ENCODE measurements at places on chromosomes 11 and 22.

DNA sequence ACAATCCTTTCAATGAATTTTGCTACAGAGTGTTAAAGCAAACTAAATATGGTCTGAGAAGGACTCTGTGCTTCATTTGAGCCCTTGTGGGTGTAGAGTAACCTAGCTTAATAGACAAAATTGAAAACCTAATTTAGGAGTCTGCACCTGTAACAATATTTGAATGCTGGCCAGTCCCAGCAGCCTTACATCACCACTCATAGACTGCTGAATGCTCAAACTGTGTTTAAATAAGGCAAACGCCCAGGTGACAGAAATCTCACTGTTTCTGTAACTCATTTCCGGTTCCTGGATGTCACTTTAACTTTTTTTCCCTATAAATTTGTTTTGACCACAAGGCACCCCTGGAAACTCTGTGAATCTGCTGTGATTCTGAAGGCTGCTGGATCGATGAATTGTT is 45.5 kb upstream of the GLYATL1B start:
- DNase-seq: no peak

DNA sequence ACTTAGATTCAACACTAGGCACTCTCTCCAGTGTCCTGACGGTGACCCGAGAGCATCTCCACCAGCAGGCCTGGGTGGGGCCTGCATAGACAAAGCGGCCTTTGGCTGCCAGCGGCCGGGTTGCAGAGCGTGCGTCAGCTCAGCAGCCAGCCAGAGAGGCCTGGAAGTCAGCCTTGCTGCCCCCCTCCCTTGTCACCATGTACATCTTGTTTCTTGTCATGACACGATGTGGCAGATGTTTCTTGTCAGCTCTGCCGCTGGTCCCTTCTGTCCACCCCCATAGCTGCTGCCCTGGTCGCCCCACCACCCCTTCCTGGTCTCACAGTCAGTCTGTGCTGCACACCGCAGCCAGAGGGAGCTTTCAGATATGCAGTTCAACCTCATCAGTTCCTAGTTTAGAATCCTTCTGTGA is 33.1 kb upstream of the CBX7 start:
- DNase-seq: no peak

DNA sequence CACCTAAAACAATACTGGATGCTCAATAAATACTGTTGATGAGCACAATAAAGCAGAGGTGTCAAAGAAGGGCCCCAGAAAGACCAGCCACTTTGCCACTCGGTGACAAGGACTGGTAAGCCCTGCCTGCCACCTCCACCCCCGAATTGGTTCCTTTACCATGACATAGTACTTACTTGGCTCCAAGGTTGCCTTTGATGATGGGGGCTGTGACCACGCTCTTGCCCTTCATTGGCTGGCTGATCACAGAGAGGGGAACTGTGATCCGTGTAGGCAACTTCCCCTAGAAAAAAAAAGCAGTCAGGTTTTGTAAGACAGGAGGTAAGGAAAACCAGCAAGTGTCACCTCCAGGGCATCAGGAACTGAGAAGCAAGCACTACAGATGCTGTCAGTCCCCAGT is 29.7 kb downstream of the NFRKB start:
- no peak for DNase-seq

- DNase-seq: no peak
These were observed 29.2 kb upstream of the KCNA4 start for GRCh38 chr11:30045921-30046577.

DNA sequence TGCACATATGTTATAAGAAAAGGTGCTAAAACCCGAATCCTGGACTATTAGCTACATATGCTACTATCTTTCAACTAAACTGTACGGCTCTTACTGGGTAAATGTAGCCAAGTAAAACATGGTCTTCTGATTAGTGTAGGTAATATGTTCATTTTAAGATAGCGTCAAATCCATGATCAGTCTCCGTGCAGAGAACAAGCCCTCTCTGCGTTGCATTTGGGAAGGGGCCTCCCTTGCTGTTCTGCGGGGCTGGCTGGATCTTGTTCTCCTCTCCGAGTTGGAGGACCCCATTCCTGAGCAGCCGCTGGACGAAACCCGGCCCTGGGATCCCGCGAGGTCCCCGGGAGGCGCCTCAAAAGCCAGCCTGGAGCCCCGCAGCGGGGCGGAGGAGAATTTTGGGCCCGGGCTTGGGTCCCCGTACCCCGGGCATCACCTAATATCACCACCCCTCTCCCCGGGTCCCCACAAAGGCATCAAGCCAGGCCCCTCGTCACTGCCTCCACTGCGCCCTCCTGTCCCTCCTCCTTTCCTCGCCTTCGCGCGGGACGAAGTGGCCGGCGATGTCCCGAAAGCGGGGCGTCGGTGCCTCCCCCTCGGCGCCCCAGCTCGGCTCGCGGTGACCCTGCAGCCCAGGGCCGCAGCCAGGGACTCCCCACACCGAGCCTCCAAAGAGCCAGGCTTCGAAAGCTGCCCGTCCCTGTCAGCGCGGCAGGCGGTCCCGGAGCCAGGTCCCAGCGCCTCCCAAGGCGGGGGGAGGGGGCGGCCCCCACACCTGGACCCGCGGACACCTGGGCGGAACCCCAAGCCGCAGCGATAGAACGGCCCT is 54.5 kb upstream of the FBXO3 start:
- DNase-seq: no peak

- DNase-seq: no peak
These were observed 17.5 kb downstream of the CHID1 start for GRCh38 chr11:893008-893654.

GRCh38 chr11:64340671-64341335 is 799 bp downstream of the CCDC88B start:
- no peak for DNase-seq

DNA sequence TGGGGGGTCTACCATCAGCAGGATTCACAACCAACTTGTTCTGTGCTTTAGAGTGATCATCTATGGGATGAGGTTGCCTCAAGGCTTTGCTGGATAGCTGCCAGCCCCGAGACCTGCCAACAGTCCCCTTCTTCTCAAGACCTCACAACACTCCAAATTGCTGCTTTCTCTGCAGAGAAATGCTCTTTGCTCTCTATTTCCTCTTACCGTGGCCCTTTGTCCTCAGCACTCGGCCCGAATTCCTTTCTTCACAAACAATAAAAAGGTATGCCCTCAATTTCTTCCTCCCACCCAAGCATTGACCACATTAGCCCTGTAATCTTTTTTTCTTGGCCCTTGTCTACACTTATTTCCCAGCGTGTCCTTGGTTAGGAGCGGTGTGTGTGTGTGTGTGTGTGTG is 147.4 kb upstream of the SNX19 start:
- no peak for DNase-seq

- DNase-seq: peak; percentile 72
These were observed 14.7 kb upstream of the MFRP start for GRCh38 chr11:119361056-119361787.

DNA sequence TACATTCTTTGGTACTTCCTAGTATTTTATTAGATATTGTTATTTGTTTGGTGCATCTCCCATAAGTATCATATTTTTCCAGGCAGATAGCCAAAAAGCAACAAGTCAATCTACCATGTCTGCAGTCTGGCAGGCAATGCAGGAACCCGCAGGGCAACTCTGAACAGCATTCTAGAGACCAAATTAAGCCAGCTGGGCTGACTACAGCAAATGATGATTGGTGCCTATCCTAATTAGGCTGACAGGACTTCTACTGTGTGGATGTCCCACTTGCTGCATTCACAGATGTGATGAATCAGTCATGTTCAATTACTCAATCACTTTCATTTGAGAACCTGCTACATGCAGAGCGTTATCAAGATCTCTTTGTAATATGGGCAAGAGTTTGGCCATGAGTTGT is 40.3 kb upstream of the AMOTL1 start:
- DNase-seq: no peak

All from NCI-H526 treated with DMSO at 0.1 percent for 48 hours (cell line).